ENCODE measurements at places on chromosomes 1 and 21.

- no peak for DNase-seq
These were observed 21.8 kb upstream of the IL20 start for GRCh38 chr1:206843626-206844025.

GRCh38 chr1:56816909-56817308, 2.3 kb downstream of the FYB2 start:
- DNase-seq = no peak

DNA sequence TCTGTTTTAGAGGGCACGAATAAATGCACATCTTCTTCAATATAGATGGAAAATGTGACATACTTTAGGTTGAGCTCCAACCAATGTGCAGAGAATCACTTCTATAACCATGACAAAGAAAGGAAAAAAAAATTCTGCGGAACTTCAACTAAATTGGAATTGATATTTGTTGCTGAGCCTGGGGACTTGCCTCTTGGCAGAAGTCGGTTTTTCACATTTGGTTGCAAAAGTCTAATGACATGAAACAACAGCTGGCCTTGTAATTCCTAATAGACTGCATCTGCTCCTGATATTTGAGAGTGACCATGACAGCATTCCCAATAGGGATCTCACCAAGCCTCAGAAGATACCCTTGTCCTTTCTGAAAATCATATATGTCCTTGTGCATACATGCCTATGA, 112.8 kb downstream of the PRRX1 start:
- DNase-seq = no peak

- DNase-seq = peak; percentile 27
These were observed 320 bp downstream of the C1orf174 start for GRCh38 chr1:3899754-3900149.

- peak; percentile 4 for DNase-seq
These were observed 167.2 kb downstream of the RUNX1 start for GRCh38 chr21:34881839-34882371.

GRCh38 chr1:153984123-153984894, 1.8 kb downstream of the RAB13 start:
- DNase-seq = no peak

- DNase-seq = no peak
These were observed 48.9 kb upstream of the B3GALNT2 start for GRCh38 chr1:235553112-235553551.
